DMS 273 treated with DMSO at 0.1 percent for 48 hours (cell line): ENCODE measurements at places on chromosomes 11 and 22.
A peak's percentile ranks its signal among the peaks of the same experiment; 100 is the strongest.

DNA sequence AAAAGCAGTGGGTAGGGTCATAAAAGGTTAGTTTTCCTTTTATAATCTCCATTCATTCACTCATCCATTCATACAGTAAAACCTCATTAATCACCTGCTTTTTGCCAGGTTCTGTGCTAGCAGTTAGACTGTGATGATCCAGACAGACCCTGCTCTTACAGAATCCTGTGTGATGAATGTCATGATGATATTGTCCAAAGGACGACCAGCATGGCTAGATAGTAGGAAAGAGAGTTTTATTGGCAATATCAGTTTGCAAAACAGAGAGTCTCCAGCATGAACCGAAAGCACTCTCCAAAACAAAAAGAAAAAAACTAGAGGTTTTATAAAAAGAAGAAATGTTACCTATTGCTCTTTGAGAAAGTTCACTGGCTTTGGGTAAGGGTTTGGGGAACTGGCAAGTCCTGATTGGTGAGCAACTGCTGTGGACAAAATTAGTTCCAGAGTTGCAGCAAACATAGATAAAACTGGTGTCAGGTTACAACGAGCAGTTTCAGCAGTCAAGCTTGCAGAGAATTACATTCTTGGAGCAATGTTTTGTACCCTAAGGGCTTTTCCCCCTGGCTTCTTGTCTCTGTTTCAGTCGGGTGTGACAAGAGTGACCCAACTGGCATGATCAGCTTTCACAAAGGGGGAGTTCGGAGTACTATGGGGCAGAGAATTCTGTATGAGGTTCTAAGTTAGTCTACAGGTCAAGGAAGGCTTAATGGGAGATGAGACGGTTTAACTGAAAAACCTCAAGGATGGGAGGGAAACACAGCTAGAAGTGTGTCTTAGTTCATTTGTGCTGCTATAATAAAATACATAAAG, 58.3 kb downstream of the HSD17B12 start:
- DNase-seq: no peak

GRCh38 chr11:111422494-111423249, 43.6 kb upstream of the POU2AF1 start:
- DNase-seq: peak; percentile 57

DNA sequence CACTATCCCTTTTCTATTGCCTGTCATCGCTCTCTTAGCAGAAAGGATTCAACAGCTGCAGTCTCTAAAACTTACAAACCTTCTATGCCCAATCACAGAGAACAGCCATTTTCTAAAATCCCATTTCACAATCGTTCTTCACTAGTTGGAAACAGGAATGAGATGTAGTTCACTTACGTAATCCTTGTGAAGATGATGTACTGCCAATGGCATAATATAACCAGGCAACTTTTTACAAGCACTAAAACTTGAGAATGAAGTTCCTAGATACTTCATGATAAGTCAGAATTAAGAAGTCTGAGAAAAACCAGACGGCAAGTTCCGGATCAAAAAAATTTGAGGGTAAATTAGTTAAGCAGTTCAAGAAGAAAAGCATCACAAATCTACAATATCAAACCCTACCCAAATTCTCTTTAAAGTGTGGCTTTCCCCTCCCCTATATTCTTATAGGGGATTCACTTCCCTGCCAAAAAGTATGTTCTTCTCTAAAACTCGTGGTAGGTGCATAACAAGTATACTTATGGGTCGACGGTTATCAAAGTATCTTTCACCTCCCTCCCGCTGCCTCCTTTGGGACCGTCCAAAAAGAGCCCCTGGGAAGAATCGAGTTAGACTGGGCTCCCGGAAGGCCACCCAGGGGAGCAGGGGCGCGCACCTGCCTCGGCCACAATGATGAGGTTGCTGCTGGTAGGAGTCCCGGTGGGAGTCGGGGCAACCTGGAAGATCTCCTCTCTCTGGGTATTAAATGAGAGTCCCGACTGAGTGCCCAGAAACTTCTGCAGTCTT, 666 bp downstream of the MSANTD4 start:
- DNase-seq: no peak

DNA sequence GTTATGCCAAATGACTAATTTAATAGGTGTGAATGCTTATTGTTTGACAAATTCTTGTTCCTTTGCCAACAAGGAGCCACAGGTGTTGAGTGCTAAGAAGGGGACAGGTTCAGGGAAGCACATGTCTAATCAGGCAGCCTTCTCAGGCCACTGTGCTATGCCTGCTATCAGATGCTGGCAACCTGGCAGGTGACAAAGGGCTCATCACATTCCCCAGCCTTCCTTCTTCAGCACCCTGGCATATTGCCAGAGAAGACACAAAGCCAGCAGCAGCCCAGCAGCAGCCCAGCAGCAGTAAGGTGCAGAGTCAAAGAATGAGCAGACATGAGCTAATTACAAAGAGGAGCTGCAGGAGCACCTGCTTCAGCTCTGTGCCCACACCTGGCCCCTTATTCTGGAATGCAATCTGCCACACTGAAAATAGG, 68.2 kb downstream of the GUCY1A2 start:
- DNase-seq: no peak

- DNase-seq: no peak
Measured at GRCh38 chr11:66363805-66364535, 7.6 kb downstream of the SLC29A2 start.

DNA sequence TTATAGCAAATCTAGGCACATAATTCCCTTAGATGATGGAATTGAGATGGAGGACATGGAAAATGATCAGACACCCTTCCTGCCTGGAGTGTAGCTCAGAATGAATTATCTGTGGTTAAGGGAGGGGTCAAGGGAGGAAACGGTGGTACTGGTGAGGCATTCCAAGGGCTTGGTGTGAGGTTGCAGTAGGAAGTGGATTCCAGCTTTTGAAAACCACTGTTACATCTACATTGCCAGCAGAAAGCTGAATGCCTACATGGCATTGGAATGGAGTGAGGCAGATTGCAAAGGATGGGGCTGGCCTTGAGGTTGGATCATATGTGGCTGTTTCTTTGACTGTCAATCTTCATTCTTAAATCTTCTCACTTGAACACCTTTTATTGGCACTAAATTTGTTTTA, 684.4 kb downstream of the NTM start:
- DNase-seq: no peak

DNA sequence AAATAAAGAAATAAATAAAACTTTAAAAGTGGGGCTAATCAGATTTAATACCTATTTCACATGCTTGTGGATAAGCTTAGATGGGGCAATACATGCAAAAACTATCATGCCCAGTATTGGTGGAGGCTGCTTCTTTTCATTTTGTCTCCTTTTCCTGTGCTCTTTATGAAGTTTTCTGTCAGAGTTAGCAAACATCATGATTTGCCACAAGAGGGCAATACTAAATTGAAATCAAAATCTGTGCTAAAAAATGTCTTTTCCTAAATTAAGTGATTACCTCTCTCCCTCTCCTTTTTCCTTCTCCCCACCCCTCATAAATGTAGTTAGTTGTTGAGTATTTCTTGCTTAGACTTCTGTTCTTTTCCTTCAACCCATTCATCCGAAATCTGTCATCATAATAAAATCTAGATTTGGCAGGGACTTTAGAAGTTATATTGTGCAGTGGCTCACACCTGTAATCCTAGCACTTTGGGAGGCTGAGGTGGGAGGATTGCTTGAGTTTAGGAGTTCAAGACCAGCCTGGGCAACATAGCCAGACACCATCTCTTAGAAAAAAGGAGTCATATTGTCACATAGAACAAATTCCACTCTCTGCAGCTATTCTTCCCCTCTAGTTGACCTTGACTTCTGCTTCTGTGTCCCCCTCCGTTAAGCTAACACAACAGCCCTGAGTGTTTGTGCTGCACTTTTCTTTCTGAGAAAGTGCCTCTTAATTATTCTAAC, 4.7 kb upstream of the ARHGAP42 start:
- no peak for DNase-seq

GRCh38 chr11:62439785-62440602, 21.2 kb downstream of the SCGB1A1 start:
- no peak for DNase-seq

DNA sequence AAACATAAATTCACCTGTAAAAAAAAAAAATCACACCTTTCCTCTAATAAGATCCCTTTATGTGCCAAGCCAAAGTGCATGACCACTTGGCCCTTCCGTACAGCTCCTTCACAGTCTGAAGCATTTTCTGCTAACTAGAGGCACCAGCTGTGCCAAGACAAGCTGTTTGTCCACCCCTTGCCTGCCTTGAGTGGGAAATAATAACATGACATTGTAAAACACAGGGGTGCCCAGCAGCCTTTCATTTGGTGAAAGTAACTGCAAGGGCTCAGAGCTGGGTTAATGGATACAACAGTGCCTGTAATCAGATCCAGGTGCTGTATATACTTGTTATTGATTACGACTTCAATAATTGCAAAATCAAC, 59.2 kb downstream of the DDIAS start:
- DNase-seq: no peak

GRCh38 chr11:65851083-65851579, 6.8 kb downstream of the CFL1 start:
- DNase-seq: no peak

DNA sequence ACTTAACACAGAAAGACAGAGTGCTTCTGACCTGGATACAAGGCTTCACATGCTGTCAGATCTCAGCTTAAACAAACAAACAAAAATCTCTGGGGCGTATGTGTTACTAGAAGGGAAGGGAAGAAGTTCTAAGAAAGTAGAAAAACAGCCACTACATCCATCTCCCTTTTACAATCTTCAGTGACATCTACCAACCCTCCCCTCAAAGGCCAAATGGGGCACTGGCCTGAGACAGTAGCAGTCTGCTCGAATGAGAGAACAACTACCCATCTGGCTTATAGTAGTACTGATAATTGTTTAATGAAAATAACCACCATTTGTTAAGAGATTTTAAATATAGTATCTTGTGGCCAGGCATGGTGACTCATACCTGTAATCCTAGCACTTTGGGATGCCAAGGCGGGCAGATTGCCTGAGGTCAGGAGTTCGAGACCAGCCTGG, 29.4 kb downstream of the CCDC83 start:
- DNase-seq: no peak

DNA sequence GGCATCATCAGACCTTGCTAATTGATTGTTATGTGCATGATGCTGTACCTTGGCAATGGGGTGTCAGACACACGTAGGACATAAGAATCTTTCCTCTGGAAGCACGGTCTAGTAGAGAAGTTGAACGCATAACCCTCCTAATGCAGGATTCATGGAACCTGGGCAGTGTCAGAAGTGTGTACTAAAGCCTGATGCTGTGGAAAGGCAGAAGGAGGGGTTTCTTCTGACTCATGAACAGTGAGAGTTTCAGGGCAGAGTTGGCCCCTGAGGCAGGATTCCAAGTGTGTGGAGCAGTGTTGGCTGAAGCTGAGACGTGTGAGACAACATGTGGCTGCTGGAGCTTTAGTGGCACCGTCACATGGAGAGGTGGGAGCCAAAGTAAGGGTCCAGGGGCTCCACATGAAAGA, 3.5 kb downstream of the PANX1 start:
- DNase-seq: no peak

DNA sequence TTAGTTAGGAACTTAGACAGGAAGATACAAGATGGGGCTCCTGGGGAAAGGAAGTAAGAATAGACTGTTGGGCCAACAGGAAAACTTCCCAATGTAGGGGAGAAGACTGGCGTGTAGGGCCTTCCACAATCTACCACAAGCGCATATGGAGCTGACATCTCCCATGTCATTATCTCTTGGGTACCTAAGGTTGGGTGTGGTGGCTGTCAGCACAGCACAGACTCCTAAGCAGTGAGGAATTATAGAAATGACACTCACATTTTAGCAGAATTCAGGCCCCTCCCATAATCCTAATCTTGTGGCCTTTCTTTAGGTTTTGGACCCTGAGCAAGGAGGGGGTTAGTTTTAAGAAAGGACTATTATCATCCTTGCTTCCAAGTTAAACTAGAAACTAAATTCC, 11.6 kb downstream of the TRIM21 start:
- no peak for DNase-seq

DNA sequence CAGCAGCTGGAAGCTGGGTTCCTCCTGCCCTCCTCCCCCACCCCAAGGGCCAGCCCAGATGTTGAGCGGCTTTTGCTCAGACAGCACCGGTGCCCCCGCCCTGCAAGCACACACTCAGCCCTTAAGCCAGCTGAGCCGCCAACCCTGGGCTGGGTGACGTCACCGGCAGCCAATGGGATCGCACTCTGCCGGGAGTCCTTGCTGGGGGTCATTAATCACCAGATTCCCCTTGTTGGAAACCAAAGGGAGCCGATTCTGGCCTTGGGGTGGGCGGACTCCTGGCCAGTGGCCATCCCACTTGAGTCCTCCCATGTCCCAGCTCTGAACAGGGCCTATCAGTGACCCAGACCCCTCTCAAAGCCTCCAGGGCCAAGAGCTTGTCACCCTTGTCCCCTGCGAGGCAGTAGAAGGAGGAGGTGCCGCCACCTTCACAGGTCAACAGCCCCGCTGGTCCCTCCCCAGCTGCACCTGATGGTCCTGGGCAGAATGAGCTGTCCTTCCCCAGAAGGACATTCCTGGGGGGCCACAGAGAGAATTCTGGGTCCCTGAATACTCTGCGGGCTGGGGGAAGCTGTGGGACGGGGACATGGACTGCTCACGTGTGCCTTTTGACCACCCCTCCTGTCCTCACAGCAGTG, 7.4 kb downstream of the DUSP8 start:
- peak; percentile 9 for DNase-seq
